ENCODE measurements at places on chromosomes 12 and 14.

- DNase-seq, result peak; percentile 70
These were observed 105.3 kb downstream of the SLC6A15 start for GRCh38 chr12:84807249-84807648.

- DNase-seq, result peak; percentile 82
These were observed 124.0 kb upstream of the CPM start for GRCh38 chr12:69056743-69057515.

DNA sequence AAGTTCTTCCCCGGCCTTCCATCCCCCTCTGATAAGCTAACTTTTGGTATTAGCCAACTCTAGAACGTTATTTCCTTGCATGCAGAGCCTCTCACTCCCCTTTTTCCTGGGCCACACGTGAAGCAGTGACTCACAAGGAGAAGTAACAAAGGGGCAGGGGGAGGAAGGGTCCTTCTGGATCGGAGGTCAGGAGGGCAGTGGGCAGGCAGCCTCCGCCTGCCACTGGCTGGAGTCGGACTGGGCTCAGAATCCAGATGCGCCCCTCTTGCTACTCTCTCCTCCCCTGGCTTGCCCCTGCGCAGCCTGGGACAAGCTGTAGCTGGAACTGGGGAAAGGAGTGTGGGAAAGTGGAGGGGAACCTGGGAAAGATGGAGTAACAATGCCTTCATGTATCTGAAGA, 55.0 kb downstream of the TPCN1 start:
- no peak for DNase-seq

DNA sequence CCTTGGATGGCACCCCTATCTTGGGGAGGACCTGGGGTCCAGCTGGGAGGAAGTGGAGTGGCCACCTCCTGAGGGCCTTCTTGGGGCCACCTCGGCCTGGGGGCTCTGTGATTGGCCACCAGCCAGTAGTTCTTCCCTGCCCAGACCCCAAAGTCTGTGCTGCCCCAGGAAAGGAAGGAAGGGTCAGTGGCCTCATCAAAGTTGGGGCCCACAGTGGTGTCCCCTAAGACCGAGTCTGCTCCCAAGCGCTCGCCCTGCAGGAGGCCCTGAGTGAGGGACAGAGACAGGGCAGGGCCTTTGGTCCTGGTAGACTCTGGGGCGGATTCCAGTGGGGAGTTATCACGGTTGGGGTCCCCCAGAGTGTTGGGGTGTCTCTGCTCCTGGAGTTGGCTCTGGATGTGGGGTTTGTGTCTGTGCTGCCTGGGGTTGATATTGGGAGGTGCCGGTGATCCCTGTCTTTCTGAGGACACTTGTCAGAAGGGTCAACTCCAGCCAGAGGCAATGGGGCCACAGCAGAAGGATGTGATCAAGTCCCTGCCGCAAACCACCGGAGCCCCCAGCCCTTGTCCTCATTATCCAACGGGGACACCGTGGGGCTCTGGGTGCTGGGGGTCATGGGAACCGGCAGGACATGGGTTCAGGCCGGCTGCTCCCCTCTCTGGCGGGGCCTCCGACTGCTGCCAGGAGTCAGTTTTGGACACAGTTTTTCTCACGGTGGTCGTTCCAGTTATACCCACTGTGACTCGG, 364.3 kb downstream of the TMEM121 start:
- DNase-seq, result no peak

DNA sequence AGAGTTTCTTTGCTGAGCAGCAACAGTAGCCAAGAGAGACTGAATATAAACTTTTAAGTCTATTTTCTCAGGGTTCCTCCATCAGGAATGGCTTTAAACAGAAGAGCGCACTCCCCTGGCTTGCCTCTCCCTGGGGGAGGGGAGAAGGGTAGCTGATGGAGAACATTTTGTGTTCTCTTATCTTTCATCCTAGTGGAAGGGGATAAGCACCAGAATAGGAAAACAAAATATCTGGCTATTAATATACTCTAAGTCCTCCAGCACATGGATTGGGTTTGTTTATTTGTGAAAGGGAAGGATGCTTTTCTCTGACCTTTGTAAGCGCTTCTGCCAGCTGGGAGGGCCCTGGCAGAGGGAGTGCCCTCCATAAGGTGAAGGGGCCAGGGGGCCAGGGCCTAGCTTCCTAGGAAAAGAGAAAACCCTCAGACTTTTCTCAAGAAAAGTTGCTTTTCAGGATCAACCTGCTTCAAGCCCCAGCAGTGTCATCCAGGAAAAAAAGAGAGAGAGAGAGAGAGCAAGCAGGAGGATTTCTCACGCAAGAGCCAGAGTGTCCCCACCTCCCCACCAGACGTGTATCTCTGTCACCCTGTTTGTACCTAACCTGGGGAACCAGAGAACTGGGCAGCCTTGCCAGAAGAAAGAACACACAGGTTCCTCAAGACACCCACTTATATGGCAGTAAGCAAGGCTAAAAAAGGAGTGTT, 34.3 kb upstream of the ATP2A2 start:
- no peak for DNase-seq

- no peak for DNase-seq
These were observed 280.7 kb upstream of the SOX5 start for GRCh38 chr12:24230061-24230701.

GRCh38 chr14:23175823-23176222, 7.6 kb downstream of the SLC7A8 start:
- DNase-seq, result peak; percentile 48

GRCh38 chr12:93244514-93245077, 133.1 kb upstream of the NUDT4 start:
- no peak for DNase-seq

DNA sequence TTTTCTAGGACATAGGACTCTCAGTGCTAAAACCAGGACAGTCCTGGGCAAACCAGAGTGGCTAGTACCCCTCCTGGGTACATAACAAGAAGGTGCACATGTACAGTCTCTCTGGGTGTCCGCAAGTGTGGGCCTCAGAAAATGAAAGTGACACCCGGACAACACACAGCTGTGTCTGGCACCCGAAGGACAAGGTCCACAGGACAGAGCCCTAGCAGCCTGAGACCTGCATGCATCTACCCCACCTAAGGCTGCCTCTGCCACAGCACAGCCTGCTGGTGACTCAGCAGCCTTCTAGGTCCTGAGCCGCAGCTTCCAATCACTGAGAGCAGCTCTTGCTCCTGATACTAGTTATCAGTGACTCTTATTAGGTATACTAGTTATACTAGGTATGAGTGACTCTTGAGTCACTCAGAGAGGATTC, 784.1 kb upstream of the TBX3 start:
- peak; percentile 23 for DNase-seq

DNA sequence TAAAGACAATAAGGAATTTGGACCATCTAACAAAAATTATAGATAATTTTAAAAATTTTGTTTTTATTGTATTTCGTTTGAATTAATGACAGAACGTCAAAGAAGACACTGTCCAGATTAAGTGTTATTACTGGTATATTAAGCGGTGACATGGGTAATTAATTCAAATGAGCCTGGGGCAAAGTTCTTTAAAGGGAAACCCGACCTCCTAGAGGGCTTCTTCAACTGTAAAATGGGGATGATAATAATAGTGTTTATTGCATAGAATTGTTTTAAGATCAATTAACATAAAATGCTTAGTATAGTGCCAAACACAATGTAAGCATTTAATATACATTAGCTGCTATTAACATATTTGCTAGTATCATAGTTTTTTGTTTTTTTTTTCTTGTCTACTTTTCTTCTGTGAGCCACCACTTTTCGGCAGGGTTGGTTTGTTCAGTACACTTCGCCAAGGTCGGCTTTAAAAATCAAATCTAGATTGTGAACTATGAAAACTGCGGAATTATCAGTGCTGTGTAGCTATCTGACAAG, 514 bp upstream of the LARP4 start:
- no peak for DNase-seq

DNA sequence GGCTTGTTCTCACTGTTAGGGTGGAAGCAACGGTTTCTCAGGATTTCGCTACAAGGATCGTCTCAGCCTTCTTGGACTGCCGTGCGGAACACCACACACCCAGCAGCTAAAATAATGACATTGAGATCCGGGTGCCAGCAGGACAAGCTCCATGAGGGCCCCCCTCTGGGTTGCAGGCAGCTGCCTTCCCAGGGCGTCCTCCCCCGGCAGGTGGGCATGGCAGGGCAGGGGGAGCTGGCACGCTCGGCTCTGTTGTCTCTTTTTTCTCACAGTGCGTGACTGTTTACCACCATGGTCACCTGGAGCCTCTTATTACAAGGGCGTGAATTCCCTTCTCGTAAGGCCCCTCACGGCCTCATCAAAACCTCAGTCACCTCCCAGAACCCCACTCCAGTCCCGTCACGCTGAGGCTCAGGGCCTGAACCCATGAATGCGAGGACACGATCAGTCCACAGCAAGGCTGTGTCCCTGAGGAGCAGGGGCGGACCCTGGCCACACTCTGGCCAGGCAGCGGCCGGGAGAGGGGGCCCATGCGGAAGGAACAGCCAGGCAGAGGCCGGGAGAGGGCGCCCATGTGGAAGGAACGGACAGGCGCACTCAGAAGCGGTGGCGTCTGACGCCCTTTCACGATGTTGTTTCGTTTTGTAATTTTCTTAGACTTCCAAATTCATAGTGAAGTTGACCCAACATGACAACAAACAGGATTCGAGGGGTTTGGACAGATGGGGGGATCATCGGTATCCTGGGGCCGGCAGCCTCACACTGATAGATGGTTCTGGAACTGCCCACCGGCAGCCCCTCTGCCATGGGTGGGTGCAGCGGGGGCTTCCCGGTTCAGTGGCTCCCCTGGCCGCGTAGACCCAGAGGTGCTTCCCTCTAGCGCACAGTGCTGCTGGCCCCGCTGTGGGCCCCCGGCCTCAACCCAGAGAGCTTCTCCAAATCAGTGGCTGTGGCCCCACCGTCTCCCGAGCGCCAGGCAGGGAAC, 10.0 kb downstream of the LRCOL1 start:
- peak; percentile 61 for DNase-seq

- no peak for DNase-seq
These were observed 87.0 kb downstream of the VWF start for GRCh38 chr12:6037459-6037858.

DNA sequence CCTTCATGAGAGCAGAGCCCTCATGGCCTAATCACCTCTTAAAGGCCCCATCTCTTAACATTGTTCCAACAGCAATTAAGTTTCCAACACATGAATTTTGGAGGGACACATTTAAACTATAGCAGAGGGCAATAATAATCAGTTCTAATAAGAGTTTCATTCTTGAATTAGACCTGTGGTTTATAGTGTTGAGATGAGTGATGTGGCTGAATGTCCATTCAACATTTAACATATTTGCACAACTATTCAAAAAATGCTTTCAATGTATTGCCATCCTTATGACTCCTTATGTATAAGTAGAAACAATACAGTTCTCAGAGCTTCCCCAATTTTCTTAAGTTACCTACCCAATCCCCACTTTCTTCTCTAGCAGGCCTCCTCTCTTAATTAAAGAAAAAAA, 21.5 kb downstream of the KLHL28 start:
- no peak for DNase-seq

DNA sequence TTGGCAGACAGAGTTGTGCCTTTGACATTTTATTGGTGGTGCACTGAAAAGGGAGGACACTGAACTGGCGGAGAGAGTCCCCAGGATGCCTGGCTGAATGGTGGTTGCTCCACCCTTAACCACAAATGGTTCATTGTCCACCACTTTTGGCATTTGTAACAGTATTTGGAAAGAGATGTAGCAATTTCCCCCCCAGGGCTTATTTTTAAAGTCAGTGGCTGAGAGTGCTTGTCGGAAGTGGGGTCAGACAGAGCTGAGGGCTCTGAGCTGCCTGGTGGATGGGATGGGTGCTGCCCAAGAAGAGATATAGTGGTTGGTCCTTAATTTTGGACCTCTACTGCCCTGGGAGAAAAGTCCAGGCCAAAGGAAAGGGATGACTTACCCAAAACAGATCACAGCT, 31.5 kb upstream of the FGF6 start:
- DNase-seq, result no peak

- no peak for DNase-seq
These were observed 7.5 kb downstream of the RESF1 start for GRCh38 chr12:31966558-31967205.

DNA sequence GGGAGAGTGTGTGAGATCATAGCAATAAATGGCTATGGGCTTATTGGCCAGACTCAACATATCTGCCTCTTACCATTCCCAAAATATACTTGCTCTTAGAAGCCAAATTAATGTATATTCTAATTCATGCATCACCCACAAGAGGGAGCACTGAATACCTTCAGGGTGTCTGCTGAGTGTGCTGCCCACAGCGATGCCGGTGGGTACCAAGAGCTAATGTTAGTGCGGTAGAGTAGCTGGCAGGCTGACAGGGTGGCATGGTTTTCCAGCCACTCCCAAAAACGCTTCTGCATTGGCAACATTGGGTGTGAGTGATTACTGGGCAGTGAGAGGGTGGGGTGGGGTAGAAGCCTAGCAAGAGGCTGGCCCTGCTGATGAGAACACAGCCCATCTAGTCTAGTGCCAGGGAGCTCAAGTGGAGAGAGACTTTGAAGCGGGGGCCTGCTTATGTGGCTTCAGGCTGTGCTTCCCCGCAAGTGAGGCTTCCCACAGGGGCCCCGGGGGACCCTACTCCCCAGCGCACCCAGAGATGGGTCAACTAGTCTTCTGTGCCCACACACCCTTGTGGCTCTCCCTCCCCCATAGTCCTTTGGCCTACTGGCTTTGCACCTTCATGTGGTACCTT, 9.2 kb upstream of the PLEKHD1 start:
- DNase-seq, result peak; percentile 24

DNA sequence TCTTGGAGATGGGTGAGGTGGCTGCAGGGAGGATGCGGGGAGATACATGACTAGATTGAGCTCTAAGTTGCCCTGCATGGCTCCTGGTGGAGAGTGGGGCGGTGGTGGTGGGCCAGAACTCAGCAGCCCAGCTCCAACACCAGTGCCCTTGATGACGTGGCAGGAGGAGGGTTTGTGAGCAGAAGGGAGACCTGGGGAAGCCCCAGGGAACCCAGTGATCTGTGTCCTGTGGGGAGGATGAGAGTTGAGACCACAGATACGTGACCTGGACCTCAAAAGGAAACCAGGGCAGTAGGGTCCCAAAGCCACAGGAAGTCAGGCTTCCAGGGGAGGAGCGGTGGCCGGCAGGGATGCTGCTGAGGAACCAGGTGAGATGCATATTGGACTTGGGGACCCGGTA, 989.1 kb upstream of the TMEM132C start:
- no peak for DNase-seq

DNA sequence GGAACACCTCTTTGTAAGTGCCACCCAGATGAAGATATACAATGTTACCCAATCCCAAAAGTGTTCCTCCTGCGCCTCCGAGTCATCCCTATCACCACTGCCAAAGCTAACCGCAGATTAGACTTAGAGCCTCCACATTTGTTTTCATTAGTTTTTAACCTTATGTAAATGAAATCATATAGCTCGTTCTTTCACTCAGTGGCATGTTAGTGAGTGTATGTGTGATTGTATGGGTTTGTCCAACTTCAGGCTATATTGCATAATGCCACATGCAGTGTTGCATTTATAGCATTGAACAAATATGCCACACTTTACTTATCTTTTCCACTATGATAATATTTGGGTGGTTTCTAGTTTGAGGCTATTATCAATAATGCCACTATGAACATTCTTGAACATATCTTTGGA, 18.0 kb downstream of the MAP1LC3B2 start:
- peak; percentile 54 for DNase-seq

GRCh38 chr12:27333403-27334009, 870 bp downstream of the BMAL2 start:
- DNase-seq, result no peak

GRCh38 chr12:64900540-64900939, 76.1 kb downstream of the TBC1D30 start:
- DNase-seq, result peak; percentile 96

All from fibroblast of mammary gland (primary cell).